ENCODE measurements at places on chromosomes 4 and X.

GRCh38 chrX:47351706-47352105 is 18.7 kb upstream of the ZNF157 start:
- DNase-seq, result no peak

- no peak for DNase-seq
Observed at GRCh38 chr4:102734116-102734515, 26.7 kb downstream of the MANBA start.

DNA sequence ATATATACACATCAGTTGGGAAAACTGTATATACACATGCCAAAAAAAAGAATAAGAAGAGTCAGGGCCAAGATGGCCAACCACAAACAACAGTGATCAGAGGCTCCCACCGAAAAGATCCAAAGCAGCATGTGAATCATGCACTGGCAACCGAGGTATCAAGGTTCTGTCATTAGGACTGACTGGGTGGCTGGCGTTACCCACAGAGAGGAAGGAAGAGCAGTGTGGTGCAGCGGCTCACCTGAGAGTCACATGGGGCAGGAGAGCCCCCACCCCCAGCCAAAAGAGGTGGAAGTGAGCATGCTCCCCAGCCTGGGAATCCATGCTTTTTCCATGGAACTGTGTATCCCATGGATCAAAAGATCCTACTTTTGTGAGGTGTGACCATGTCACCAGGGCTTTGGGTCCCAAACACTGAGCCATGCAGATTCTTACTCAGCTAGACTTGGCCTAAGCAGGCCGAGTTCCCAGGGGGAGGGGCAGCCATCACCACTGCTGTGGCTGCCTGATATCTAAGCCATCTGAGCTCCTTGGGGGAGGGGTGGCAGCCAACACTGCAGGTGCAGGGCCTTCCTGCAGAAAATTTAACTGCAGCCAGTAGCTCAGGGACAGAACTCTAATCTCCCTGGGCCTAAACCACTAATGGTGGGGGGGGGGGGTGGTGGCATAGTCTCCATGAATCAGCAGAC is 52.8 kb downstream of the P2RY10 start:
- peak; percentile 0 for DNase-seq

DNA sequence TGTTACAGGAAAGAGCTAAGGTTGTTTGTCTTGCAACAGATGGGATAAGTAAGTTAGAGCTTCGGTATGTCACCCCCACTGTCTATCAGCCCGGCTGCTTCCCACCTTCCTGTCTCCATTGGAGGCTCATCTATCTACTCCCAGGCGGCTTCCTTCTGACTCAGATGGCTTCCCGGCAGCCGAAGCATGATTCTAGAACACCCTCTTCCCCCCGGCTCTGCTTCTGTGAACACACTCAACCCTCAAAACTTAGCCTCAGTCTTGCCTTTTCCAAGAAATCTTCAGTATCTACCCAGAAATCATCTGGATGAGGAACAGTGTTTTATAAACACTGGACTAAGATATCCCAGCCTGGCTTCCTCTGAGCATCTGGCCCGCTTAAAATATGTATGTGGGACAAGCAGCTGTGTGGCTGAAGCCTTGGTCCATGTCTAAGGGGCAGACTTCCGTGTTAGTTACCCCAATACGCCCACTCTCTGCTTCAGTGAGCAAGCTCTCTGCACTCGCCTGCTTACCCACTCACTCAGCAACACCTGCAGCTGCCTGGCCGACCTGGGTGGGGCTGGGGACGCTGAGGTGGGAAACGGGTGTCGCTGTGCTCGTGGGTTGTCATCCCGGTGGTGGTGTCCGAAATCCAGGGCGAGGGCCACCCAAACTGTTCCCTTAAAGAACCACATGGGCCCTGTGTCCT is 12.0 kb upstream of the SLC2A9 start:
- DNase-seq, result no peak

- DNase-seq, result no peak
Observed at GRCh38 chrX:29726811-29727210, 488.6 kb upstream of the MAGEB2 start.

DNA sequence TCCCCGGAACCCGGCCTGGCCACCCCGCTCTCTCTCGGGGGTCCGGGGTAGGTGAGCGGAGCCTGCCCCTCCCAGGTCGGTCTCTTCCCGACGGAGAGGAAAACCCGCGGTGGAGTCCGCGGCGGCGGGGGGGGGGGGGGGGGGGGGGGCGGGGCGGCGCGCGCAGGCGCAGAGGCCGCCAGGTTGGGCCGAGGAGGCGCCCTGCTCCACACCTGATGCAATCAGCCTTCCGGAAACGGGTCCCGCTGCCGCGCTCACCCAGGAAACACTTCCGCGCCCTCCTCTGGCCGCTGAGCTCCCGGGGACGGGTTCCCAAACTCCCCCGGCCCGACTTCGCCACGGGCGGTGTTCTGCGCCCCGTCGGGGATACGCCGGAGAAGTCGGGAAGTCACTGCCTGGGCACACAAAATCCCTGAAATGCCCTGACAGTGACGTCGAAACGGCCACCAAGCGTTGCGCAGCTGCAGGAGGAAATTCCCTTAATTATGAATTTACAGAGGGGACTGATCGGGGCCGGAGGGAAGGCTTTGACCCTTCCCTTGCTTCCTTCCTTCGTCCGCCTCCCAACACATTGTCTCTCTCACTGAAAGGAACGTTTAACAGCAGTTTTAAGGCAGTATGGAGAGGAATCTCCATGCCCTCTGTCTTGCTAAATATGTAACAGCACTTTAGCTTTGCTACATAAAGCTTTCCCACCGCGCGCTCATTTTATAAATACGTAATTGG is 2.1 kb upstream of the APBB2 start:
- peak; percentile 73 for DNase-seq

- DNase-seq, result no peak
Observed at GRCh38 chr4:152016303-152016620, 255.5 kb upstream of the GATB start.

DNA sequence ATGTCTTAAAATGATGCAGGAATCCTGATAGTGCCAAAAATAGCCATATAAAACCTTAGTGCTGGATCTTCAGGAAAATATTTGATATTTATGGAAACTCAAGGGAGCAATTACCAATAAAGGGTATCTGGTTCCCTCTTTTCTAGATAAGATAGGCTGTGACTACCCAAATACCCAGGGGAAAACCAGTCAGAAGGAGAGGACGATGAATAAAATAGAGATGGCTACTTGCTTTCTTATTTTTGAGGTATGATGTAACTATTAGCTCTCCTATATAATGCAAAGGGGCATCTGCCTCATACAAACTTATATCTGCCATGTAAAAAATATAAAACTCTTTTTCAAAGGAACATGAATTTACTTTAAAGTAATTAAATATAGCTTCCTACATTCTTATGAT is 23.4 kb upstream of the COX18 start:
- no peak for DNase-seq

GRCh38 chr4:153887217-153887616 is 98.3 kb upstream of the SFRP2 start:
- DNase-seq, result no peak

- no peak for DNase-seq
Observed at GRCh38 chr4:96228463-96228862, 388.6 kb downstream of the PDHA2 start.

- no peak for DNase-seq
Observed at GRCh38 chrX:129077424-129078170, 445.7 kb downstream of the SMARCA1 start.

GRCh38 chr4:181672751-181673150 is 570.5 kb upstream of the TENM3 start:
- DNase-seq, result no peak

DNA sequence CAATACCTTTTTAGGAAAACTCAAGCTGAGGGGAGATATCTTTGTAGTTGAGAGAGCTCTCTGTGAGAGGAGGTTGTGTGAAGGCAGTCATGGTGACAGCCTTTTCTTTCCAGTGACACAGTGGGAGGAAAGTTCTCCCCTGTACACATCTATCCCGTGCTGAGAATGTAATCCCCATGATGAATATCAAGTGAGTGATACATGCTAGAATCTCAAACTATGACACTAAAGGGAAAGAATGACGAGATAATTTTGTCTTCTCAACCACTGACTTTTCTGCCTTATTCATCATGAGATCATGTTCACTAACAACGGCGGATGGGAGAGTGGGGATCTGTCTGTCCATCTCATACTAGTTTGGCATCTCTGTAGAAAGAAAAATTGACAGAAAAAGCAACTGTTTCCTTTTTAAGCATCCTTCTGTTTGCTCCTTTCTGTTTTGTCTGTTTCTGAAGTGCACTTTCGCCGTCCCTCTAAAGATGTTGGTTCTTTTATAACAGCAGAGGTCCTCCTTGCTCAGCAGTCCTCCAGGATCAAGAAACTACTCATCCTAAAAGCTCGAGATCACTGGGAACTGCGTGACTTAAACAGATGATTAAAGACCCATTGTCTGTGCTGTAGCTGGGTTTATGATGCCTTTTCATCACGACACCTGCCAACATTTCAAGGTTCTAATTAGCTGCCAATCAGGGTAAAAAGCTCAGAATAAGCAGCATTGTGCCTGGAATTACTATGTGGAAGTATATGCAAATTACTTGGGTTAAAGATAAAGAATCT is 137.6 kb downstream of the DCK start:
- DNase-seq, result no peak

GRCh38 chrX:112695494-112695893 is 15.8 kb upstream of the LHFPL1 start:
- no peak for DNase-seq

DNA sequence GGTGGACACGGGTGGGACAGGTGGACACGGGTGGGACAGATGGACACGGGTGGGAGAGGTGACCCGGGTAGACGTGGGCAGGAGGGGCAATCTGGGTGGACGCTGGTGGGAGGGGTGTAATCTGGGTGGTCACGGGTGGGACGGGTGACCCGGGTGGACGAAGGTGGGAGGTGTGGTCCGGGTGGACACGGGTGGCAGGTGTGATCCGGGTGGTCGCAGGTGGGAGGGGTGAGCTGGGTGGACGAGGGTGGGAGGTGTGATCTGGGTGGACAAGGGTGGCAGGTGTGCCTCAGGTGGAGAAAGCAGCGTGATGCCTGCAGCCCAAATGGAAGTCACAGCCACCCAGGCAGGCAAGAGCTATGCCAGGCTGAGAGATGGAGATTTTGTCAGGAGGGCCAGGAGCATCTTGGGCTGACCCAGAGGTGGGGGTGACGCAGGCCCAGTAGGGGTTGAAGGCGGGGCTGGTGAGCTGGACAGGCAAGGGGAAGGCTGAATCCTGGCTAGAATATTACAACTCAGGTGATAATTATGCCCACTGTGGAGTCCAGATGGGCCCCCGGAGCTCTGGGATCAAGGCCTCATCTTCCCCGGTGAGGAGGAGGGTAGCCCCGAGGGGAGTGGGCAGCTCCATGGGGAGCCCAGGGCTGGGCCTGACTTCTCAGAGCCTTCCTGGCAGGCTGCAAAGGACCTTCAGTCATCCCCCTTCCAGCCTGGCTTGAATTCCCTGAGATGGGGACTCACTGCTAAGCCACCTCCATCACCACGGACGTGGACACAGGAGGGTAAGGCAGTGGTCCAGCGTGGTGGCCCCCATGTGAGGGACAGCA is 100.0 kb downstream of the ADRA2C start:
- DNase-seq, result no peak

GRCh38 chr4:52903273-52903672 is 41.2 kb downstream of the RASL11B start:
- no peak for DNase-seq

DNA sequence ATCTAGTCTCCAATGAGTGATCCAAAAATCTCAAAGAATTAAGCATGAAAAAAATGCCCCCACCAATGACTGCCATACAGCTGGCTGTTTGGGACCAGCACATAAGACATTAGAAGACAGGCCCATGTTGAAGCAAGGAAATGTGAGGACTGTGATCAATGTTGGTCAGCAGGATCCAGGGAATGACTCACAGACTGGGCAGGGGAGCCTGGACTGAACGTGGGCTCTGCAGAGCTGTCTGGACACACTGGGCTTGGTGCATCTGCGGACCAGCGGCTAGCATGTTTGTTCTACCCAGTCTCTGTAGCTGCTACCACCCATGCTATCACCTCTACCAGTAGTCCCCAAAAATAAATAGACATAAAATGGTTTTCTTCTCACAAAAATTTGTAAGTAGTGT is 108.6 kb downstream of the PALLD start:
- DNase-seq, result no peak

GRCh38 chrX:151505796-151506195 is 57.7 kb upstream of the PASD1 start:
- DNase-seq, result peak; percentile 4

DNA sequence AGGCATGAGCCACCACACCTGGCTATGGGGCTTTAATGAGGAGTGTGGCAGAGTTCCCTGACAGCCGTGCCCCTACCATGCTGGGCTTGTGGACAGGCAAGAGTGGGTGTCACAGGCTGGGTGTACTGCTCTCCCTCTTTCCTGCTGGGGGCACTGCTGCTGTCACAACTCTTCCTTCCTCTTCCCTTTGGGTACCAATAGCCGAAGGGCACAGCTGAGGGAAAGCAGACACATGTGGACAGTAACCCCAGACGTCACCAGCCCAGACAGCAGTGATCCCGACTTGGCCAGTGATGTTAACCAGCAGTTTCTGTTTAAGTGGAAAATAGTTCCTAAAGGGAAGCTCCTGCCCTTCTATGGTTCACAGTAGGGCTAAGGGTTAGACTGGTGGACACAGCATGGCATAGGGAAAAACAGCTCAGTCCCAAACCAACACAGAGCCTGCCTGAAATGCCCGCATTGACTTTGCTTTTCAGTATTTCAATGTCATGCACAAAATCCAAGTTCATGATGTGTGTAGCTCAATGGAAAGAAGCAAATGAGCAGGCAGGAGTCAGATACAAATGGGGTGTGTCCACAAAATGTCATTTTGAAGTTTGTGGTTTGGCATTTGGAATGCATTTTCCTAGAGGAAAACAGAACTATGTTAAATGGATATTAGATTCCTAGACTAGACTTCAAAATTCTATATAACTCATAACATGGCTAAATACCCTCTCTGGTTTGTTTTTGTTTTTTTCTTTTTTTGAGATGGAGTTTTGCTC is 24.9 kb upstream of the DDX3X start:
- DNase-seq, result no peak

GRCh38 chrX:107675823-107676555 is 47.7 kb downstream of the PRPS1 start:
- DNase-seq, result no peak

DNA sequence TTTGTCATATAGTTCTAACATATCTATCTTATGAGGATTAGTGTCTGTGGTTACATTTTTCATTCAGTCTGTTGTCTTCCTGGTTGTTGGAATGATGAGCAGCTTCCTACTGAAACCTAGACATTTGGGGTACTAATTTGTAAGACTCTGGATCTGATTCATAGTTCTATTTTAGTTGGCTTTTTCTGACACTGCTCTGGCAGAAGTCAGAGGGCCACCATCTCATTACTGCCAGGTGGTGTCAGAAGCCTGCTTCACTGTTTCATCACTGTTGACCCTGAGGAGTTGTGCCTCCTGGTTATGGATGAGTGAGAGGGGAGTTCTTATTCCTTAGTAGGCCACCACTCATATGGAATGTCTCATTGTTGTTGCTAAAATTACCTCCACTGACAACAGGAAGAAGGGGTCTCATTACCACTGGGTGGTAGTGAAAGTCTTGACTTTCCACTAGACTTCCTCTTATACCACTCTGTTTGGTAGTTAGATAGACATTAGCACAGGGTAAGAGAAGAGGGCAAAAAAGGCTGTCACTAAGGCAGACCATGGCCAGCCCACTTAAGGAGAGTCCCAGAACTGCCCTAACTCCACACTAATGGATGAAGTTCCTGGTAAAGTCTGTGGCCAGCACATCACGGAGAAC is 395.2 kb downstream of the SPOCK3 start:
- no peak for DNase-seq

GRCh38 chr4:188195389-188195985 is 56.2 kb downstream of the TRIML1 start:
- no peak for DNase-seq

- no peak for DNase-seq
Observed at GRCh38 chr4:22508376-22508775, 7.5 kb downstream of the ADGRA3 start.

- no peak for DNase-seq
Observed at GRCh38 chrX:140480765-140481164, 24.1 kb downstream of the SOX3 start.
